ENCODE measurements at places on chromosomes 16 and 17. TPM values are rescaled to one million over a fixed set of nuclear protein-coding genes. Genes with fewer than 3 reads are reported as not detected.

DNA sequence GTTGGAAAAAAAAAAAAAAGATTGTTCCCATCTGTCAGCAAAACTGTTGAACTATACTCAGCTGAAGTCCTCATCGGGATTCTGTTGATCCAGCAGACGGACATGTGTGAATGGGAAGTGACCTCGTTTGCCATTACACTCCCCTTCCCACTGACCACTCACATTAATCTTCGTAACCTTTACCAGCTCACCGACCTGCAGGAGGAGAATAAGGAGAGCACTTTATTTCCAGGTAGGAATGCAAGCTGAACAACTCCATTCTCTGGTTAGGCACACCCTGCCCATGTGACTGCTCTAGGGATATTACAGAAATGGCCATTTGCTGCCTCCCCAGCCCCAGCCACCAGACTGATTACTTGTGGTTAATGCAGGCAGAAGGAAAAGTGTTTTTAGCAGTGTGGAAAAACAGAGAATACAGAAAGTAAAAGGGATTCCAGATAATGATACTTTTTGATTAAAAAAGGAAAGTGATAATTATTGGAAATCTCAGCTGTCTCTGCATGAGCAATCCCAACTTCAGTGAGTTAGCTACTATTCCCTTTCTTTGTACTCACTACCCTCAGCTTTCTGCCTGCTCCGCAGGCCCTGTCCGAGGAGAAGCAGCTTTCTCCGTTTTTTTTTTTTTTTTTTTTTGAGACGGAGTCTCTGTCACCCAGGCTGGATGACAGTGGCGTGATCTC lies 23.6 kb upstream of the YWHAE start:
- DNase-seq = no peak

GRCh38 chr16:4261557-4262172 lies 11.2 kb downstream of the TFAP4 start:
- no peak for DNase-seq

DNA sequence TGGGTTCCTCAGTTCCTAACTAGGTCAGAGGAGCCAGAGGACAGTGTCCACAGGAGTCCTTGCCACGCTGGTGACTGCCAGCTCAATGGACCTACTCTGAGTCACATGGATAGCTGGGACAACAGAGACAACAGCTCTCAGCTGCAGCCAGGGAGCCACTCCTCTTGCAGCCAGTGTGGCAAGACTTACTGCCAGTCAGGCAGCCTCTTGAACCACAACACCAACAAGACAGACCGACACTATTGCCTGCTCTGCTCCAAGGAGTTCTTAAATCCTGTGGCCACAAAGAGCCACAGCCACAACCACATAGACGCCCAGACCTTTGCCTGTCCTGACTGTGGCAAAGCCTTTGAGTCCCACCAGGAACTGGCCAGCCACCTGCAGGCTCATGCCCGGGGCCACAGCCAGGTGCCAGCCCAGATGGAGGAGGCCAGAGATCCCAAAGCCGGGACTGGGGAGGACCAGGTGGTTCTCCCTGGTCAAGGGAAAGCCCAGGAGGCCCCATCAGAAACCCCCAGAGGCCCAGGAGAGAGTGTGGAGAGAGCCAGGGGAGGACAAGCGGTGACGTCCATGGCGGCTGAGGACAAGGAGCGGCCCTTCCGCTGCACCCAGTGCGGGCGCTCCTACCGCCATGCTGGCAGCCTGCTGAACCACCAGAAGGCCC lies 6.7 kb downstream of the ZNF646 start:
- no peak for DNase-seq

Gene MYH4
- total RNA-seq = not detected

Gene SMPD3
- total RNA-seq = 1.1 TPM

Gene PDF
- total RNA-seq = 5.7 TPM

Gene C16orf92
- total RNA-seq = not detected

Gene ZP2
- total RNA-seq = not detected

Measured in aorta (tissue), 5 donors.